LNCaP clone FGC (cell line): ENCODE measurements at places on chromosomes 5 and 9.
A peak's percentile ranks its signal among the peaks of the same experiment; 100 is the strongest.

GRCh38 chr9:74573640-74574191, 76.6 kb downstream of the RORB start:
- DNase-seq: no peak

DNA sequence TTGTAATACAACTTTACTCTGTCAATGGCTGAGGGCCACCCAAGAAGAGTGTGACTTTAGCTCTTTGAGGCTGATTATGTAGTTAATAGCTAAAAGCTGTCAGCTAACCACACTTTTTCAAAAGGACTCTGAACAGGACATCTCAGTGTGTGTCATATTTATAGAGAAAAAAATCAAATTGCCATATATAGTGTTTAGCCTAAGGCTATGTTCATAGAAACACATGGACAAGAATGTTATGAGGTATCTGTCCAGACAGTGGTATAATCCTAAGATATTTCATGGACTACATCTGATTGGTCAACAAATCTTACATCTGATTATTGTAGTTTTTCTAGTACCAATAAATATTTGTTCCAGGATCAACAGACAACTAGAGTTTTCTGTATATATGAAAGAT, 42.1 kb upstream of the CDH18 start:
- no peak for DNase-seq

DNA sequence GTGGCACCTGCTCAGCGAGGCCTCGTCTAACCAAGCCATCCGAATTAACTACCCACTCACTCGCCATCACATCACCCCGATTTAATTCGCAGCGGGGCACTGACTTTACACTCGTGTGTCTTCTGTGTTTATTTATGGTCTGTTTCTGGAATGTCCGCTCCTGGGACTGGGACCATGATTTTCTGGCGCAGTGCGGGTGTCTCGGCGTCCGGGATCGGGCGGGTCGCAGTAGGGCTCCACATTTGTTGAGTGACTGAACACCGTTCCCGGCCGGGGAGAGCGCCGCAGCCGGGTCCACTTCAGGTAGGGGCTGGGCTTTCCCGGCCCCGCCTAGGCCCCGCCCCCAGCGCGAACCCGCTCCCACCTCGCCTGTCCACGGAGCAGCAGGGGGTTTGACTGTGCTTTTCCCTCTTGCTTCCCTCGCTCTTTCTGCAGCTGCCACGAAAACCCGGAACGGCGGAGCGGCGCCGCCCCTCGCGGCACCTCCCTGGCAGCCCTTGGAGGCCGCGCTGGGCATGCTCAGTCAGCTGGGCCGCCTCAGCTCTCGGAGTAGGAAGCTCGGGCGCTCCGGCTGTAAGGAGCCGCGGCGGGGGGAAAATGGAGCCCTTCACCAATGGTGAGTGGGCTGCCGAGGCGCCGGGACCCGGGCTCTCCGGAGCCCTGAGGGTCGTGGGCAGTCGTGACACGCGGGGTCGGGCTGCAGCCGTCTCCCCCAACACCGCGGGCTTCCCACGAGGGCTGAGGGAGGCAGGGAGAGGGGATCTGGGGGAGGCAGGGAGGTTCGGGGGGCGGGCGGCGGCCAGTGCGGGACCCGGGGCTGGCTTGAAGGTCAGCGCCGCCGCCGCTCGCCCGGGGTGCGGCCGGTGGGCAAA, at the start of gene LNPEP:
TSS of gene LNPEP (plus strand) at position 522 of the 872 bp plus-strand sequence. CDS start at position 598, 76 bp downstream.
- peak; percentile 96 for DNase-seq

DNA sequence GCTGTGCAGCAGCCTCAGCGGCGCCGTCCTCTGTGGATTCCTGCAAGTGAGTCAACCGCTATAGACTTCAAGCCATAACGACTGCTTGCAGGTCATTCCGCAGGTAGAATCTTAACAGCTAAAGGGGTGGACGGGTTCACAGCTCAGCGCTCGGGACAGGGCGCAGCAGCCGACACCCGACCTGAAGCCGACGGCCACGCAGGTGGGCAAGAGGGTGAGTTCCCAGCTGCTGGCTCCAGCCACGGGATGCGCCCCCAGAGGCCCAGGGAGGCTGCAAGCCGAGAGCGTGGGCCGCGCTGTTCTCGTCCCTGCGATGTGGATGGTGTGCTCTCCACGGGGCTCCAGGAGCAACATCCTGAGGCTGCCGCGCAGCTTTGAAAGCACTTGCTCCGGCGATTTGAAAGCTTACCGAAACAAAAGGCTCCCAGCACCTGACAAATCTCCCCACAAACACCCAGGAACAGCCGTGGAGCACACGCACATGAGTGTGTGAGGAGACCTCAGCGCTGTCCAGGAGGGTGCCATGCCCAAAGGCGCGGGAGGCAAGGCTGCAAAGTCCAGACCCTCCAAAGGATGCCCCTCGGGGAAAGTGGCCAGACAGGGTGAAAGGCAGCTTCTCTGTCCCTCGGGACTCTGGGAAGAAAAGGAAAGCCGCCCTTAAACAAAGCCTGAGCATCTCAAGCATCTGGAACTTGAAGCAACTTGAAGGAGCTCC, 48.7 kb downstream of the EXD3 start:
- DNase-seq: no peak

GRCh38 chr5:72393052-72393451, 72.9 kb downstream of the PTCD2 start:
- DNase-seq: no peak

DNA sequence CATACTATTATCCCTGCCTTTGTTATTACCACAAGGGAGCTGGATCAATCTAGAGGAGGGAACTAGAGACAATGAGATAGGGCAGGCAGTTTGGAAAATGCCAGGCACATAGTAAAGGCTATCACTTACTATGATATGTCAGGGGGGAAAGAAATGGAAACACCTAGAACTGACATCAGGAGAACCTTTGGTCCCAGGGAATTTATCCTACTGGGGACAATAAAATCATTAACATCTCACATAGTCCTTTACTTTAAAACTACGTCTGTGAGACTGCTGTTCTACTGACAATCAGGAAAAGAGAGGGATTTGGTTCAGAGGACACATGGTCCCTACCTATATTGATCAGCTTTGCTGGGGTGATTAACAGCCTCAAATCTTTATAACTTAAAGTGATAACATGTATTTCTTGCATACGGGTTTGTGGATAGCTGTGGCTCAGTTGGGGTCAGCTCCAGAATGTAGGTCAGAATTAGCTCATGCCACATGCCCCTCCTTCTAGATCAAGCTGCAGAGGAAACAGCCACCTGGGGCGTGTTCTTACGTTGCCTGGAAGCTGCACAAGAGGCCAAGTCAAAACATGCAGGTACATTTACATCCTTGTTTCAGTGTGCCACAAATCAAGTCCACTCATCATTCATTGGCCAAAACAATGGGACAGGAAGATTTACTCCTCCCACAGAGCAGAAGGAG, 43.9 kb upstream of the ALDOB start:
- no peak for DNase-seq

- DNase-seq: peak; percentile 58
These were observed 5.3 kb upstream of the TJP2 start for GRCh38 chr9:69168709-69169217.

GRCh38 chr9:123322273-123323195, 33.5 kb upstream of the CRB2 start:
- DNase-seq: no peak

DNA sequence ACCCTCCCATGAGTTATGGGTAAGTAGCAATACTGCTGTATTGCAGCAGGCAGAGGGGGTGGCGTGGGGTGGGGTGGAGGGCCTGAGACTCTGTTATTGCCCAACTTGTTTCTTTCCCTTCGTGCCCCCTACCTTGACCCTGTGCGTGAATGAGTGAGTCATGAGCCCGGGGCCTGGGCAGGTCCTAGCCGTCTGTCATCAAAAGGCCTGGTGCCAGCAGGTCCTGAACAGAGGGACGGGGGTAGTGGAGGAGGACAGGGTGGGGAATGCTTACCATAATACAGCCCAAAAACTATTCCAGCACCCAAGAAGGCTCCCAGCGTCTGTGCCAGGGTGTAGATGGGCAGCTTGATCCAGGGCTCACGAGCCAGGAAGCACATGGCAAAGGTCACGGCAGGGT, 4.3 kb downstream of the AQP3 start:
- DNase-seq: no peak

GRCh38 chr5:14557203-14557770, 24.3 kb upstream of the OTULINL start:
- no peak for DNase-seq

GRCh38 chr5:42592401-42593140, 164.0 kb upstream of the CCDC152 start:
- DNase-seq: no peak

DNA sequence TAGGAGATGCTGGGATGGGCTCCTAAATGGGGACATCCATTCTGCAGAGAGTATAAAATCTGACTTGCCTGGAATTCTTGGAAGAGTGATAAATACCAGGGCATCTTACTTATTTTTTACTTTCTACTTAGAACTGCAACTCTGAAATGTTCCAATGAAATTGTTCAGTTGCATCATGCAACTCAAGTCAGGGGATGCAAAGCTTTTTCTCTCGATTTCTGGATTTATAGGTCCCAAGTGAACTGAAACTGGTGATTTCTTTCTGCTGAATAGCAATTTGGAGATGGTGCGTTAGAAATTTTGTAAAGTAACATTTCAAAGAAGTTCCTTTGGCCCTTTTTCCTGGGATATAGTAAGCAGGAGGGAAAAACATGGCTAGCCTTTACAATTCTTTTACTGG, 238.4 kb upstream of the CD180 start:
- DNase-seq: no peak

DNA sequence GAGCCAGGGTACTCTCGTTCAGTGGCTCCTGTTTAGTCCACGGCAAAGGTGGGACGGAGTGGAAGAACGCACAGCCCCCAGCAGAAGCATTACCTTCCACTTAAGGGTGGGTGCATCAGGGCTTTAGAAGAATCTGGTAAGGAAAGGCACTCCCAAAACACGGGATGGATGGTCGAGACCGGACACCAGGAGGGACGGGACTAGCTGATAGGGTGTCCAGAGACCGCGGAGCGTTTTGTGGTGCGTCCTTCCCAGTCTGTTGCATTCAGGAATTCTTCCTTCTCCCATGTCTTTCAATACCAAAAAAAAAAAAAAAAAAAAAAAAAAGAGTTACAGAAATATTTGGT, 545 bp upstream of the CTSV start:
- DNase-seq: peak; percentile 68

GRCh38 chr5:134500699-134501430, 24.6 kb upstream of the JADE2 start:
- DNase-seq: no peak

DNA sequence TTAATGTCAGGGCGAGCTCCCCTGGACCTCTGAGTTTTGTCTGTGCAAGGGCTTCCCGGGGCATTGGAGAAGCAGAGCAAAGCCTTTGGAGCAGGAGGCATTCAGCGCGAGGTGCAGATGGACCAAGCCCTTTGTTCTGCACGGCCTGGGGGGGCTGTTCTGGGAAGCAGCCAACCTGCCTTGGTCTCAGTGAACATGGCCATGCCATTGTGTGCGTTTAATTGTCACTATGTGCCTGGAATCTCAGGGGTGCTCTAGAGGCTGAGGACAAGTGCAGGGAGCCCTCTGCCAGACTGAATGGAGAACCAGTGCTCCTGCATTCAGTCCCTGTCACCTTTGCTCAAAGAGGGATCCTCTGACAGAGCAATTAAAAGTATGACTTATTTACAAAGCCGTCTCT, 329.4 kb downstream of the IRX1 start:
- DNase-seq: no peak

DNA sequence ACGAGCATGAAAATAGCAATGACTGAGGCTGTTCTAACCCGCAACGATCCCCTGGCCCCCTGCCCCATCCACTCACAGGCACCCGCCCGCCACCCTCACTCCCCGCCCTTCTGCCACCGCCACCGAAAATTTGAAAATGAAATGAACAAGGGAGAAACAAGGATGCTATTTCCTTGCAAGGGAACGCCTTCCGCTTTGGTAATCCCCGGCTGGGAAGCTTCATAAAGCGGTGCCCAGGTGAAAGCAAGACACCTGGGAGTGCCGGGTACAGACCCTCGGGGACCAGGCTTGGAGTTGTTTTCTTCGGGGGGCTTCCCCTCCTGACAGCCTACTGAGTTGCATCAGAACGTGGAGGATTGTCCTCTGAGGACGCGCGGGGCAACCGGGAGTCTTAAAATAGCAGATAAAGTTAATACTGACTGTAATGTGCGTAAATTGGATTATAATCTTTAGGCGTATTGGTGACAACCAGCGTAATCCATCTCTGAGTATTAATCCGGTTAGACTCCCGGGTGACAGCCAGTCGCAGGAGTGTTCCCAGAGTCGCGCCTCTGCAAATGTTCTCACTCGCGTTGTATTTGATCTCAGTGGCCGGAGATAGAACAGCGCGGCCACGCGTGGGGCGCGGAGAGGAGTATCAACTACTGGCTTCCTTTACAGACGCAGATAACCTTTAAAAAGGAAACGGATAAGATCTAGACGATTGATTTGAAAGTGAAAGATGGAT, 885 bp upstream of the MLLT3 start:
- DNase-seq: no peak

- no peak for DNase-seq
These were observed 15.6 kb upstream of the LVRN start for GRCh38 chr5:115946655-115947054.

DNA sequence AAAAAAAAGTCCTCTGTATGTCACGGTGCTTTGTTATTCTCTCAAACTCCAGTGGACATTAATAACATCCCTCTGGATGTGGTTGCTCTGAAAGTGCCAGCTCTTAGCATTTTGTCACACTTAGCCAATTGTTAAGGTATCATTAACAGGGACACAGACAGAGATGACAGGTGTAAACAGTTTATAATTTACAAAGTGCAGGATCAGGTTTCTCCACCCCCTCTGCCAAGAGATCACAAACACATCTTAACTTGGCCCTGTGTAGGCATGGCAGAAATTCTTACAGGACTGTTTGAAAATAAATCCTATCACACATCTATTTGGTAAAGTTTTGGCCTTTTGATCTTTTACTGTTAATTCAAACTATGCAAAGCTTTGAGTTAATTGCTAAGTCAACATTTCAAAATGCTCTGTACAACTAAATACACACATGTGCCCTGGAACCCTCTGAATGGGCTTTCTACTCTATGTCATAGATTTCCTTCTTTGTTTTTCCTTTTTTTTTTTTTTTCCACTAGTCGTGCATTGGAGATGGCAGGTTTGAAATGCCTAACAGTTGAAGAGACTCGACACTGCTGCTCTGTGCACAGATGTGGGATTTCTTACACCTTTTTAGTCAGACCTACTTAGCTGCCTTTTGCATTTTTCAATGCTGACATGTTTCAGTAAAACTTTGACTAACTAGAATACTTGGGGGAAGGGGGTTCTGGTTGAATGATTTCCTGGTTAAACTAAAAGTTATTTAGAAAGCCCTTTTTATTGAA, 41.7 kb downstream of the SEMA6A start:
- DNase-seq: peak; percentile 49

DNA sequence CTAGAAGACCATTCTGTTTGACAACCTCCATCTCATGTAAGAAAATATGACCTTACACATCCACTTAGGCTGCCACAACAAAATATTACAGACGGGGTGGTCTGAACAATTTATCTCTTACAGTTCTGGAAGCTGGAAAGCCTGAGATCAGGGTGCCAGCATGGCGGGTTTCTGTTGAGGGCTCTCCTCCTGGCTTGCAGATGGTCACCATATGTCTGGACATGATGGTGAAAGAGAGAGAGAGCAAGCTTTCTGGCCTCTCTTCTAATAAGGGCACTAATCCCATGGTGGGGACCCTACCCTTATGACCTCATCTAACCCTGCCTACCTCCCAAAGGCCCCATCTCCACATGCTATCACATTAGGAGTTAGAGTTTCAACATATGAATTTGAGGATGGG, 66.0 kb downstream of the AMBP start:
- no peak for DNase-seq

GRCh38 chr5:130323804-130324454, 419.7 kb downstream of the CHSY3 start:
- DNase-seq: no peak
